Osteoblast (primary cell): ENCODE measurements at places on chromosomes 7 and 10. TPM values are rescaled to one million over a fixed set of nuclear protein-coding genes. Genes with fewer than 3 reads are reported as not detected.

Gene INHBA
- 97.8 and 107 TPM in 2 replicates for total RNA-seq

Gene R3HCC1L
- total RNA-seq, result 13.3 and 15.9 TPM in 2 replicates

- DNase-seq, result no peak
Observed at GRCh38 chr10:43239756-43240155, 27.1 kb downstream of the RASGEF1A start.

- no peak for DNase-seq
Observed at GRCh38 chr7:115533785-115534184, 496.8 kb downstream of the TFEC start.

GRCh38 chr7:157434231-157434630 lies 97.4 kb downstream of the DNAJB6 start:
- DNase-seq, result peak; percentile 77

DNA sequence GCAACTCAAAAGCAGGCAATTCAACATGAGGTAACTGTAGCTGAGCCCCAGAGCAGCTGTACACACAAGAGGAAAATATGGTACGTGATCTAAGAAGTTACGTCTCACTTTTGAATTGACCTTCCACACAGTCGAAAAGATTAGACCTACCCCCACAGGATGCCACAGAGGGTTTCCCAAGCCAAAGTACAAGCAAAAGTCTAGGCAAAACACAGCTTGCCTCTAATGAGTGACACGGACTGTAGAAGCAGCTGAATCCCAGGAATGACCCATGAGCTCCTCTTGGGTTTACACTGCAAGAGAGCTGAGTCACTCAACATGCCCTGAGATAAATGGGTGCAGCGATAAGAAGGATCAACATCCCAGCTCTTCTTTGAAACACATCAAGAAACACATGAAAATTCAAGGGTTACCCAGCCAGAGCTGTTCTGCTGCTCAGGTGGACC lies 9.8 kb downstream of the CREB3L2 start:
- DNase-seq, result no peak

- DNase-seq, result no peak
Observed at GRCh38 chr10:65769828-65770227, 1156.0 kb upstream of the LRRTM3 start.

DNA sequence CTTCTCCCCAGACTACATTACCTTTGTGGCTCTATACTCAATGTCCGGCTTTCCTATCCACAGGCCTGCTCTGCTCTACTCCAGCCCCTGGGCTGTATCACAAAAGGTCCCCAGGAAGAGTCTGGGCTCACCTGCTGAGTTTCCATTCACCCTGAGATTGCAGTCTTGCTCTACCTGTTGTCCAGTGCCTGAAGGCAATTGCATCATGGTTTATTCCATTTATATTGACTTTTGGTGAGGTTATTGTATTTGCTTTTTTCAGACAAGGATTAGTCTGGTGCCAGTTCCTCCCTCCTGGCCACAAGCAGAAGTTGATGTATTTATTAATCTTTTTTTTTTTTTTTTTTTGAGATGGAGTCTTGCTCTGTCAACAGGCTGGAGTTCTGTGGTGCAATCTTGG lies 273.1 kb downstream of the XPNPEP1 start:
- DNase-seq, result no peak
